ENCODE measurements at places on chromosomes 2 and 18.
A peak's percentile ranks its signal among the peaks of the same experiment; 100 is the strongest.

GRCh38 chr18:12621742-12622306 lies 36.1 kb downstream of the SPIRE1 start:
- DNase-seq: peak; percentile 87

DNA sequence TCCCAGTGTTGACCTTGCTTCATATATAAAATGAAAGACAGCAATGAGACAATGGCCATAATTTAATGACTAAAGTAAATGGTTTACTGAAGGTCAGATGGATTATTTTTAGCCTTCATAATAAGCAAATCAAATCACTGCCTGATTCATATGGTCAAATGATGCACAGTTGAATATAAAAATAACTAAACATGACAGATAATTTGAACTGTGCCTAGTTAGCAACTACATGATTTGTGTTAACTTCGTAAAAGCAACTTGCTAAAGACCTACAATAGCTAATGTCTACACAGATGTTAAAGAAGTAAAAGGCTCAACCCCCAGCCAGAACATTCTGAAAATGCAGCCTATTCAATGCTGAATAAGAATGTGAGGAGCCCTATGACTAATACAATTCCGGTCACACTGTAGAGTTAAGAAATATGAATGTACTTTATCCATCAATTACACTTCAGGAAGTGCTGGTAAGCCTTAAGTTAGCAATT lies 590.8 kb upstream of the CDH2 start:
- peak; percentile 62 for DNase-seq

DNA sequence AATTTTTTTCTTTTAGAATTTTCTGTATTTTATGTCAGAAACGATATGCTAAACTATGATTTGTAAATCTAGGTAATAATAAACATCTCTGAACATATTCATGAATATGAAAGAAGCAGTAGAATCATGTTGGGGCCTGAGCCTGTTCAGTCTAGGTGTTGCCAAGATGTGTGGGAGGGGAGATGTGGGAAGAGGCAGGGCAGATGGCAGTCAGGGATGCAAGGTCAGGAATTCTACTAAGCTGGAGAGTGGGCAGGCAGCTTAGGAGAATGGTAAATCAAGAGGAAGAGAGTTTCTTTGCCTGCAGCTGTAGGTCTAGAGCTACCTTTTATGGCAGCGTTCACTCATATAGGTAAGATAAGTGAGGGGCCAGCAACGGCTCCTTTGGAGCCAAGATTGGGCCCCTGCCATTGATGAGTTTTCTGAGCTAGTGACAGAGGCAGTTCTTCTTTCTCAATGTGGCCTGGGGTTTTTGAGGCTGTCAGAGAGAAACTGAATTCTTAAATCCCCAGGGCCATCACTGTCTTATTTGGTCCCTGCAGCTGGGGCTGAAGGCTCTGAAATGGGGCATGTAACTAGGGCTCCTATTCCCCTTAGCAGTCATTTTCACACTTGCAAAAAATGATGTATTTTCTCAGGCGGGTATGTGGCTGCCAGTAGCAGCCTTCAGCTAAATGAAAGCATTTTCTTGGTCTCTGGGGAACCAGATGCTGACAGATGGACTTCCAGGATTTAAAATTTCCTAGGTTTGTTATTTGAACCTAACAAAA lies 232.8 kb downstream of the PIK3C3 start:
- DNase-seq: no peak

GRCh38 chr2:200604571-200605255 lies 18.9 kb downstream of the AOX1 start:
- DNase-seq: no peak

GRCh38 chr18:13611601-13612195 lies 114.7 kb downstream of the FAM210A start:
- DNase-seq: no peak

DNA sequence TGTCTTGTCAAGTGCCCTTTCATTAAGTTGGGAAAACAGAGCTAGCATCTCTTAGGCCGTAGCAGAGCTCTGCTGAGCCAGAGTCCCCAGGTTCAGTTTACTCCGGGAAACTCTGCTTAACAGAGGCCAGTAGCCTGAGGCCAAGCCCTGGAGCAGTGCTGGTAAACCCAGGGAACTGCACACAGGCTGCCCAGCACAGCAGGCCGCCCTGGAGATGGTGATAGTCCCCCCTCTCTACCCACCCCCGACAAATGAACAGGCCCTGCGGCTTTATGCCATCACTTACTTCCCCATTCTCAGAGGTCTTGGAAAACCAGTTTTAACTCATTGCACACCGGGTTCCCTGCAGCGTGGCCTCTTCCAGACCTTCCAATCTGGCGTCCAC lies 3.5 kb downstream of the CNNM4 start:
- no peak for DNase-seq

DNA sequence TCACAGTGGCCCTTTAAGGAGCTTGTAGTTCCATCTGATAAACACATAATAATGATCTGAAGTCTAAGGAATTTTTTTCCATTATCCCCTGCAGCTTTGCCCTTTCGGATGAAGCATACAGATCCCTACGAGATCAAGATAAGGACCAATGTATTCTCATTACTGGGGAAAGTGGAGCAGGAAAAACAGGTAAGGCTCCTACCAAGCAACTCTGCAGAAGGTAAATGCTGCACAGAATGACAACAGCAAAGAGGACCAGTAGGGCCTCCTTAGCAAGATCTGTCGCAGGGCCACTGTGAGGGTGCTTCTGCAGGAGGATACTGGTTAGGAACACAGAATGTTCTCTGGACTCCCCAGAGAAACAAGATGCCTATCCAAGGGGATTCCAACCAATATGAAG lies 84.6 kb downstream of the MYO1B start:
- DNase-seq: no peak

DNA sequence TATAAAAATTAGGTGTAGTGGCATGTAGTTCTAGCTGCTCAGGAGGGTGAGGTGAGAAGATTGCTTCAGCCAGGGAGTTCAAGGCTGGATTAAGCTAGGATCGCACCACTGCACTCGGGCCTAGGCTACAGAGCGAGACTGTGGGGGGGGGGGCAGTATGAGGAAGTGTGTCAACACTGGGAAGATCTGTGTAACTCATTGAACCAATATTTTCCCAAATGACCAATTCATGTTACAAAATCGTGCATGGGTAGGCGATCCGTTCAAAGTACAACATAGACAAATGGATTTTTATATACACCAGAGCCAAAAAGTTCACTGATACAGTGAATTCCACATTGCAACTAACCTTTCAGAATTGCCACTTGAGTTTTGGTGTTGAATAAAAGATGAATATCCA lies 8.1 kb downstream of the SMAD4 start:
- no peak for DNase-seq

Measured in retinal pigment epithelial cell (primary cell).